ENCODE measurements at places on chromosomes 6 and 20. TPM values are rescaled to one million over a fixed set of nuclear protein-coding genes. Genes with fewer than 3 reads are reported as not detected.

Gene SLC17A3
- total RNA-seq, result not detected

Gene NR2E1
- total RNA-seq, result not detected

GRCh38 chr6:51702851-51703250 lies 384.6 kb downstream of the PKHD1 start:
- no peak for DNase-seq

DNA sequence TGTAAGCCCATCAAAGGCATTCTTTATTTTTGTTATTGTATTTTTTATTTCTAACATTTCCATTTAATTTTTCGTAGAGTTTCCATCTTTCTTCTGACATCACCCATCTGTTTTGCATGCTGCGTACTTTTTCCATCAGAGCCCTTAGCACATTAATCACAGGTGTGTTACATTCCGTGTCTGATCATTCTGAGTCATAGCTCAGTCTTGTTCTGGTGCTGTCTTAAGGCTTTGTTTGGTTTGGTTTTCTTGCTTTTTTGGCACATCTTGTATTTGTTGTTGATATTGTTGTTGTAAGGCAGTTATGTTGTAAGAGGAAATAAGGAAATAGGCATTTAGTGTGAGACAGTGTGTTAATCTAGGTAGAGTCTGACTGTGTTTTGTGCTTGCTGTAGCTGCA lies 214.6 kb upstream of the CDH4 start:
- no peak for DNase-seq

Gene GSTA2
- total RNA-seq, result not detected

- DNase-seq, result no peak
These were observed 290.0 kb upstream of the JAG1 start for GRCh38 chr20:10963717-10964266.

- no peak for DNase-seq
These were observed 14.0 kb downstream of the KIAA1755 start for GRCh38 chr20:38246357-38247165.

GRCh38 chr6:51528556-51528955 lies 558.9 kb downstream of the PKHD1 start:
- no peak for DNase-seq

DNA sequence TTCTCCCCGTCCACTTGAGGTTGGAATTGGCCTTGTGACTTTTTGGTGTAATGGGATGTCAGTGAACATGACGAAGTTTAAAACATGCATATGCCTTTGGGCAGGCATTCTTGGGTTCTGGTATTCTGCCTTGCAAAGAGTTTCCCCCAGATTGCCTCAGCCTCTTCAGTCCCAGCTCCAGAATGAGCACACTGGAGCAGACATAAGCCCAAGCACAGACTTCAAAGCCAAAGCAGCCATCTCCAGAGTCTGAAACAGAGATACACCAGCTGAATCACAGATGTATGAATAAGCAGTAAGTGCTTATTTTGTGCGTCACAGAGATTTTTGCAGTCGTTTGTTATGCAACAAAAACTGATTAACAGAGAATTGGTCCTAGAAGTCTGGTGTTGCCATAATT lies 546.0 kb downstream of the FRK start:
- no peak for DNase-seq

DNA sequence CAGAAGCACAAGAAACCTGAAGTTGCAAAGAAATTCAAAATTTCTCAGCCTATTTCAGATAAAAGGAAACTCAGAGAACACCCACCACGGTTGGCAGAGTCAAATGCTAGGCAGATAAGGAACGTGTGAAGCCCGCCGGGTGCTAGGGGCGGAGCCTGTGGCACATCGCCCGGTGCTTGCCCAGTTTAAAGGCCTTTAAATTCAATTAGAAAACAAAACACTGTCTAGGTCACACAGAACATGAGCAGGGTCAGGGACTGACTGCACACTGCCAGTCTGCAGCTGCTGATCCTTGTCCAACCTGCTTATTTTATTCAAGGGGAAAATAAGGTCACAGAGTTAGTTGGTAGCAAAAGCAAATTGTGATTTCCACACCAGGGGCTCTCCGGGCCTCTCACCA lies 75.8 kb downstream of the PSMG4 start:
- DNase-seq, result no peak

DNA sequence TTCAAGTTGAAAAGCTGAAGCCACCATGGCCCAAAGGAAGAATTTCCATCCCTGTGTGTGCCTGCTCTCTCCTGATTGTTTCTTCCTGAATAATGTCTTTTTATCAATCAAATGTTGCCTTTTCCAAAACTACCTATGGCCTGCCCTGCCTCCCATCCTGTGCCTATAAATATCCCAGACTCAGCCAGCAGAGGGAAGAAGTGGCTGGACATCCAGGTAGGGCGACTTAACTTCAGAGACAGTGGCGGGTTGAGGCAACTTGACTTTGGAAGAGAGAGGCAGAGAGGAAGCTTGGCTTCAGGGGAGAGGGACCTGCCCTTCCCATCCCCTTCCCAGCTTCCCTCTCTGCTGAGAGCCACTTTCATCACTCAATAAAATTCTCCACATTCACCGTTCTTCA lies 133.0 kb downstream of the LCA5 start:
- no peak for DNase-seq

DNA sequence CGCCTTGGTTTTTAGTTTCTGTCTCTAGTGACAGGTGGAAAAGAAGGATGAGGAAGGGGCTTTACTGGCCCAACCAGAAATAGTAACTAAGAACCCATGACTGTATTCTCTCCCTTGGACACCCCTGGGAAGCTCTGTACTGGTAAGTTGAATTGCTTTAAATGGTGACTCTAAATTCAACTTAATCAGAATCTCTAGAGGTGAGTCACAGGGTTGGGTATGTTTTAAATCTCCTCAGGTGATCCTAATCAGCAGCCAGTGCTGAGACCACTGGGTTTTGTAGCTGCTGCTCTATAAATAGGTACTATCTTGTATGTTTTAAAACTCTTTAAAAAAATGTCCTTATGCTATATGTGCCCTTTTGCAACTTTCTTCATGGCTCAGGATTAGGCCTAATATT lies 314.0 kb upstream of the ECI2 start:
- DNase-seq, result no peak

Gene KHDC1L
- total RNA-seq, result not detected

DNA sequence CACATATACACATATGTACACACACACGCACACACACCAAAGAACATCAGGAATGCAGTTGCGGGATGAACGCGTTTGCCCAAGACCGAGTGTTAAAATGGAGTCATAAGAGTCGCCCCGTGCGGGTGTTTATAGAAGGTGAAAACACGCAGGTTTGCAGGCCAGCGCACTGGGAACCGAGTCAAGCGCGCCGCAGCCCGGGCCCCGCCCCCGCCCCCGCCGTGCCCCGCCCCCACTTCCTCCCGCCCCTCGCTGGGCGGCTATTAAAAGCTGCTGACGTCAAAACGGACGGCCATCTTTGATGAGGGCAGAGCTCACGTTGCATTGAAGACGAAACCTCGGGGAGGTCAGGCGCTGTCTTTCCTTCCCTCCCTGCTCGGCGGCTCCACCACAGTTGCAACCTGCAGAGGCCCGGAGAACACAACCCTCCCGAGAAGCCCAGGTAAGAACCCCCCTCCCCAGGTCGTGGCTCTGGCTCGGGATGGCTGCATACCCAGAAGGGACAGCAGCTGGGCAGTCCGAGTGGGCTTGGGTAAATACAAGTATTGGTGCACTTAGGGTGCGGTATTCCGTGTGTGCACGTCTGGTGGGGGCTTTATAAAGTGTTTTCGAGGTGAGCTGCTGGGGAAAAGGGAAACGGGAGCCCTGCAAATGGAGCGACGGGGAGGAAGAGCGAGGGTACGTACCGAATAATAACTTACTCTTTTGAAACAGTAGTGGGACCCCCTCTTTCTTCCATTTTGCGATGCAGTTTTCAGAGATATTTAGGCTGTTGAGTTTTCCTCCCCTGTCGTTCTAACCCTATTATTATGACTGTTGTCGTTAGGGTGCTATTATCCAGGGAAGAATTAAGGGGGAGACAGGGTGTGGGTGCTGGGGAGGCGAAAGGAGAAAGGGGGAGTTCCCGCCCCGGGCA lies at the start of gene SNAP25:
TSS of gene SNAP25 (plus strand) at position 295 of the 916 bp plus-strand sequence. CDS start 56,662 bp downstream, outside the sequence.
- DNase-seq, result no peak

DNA sequence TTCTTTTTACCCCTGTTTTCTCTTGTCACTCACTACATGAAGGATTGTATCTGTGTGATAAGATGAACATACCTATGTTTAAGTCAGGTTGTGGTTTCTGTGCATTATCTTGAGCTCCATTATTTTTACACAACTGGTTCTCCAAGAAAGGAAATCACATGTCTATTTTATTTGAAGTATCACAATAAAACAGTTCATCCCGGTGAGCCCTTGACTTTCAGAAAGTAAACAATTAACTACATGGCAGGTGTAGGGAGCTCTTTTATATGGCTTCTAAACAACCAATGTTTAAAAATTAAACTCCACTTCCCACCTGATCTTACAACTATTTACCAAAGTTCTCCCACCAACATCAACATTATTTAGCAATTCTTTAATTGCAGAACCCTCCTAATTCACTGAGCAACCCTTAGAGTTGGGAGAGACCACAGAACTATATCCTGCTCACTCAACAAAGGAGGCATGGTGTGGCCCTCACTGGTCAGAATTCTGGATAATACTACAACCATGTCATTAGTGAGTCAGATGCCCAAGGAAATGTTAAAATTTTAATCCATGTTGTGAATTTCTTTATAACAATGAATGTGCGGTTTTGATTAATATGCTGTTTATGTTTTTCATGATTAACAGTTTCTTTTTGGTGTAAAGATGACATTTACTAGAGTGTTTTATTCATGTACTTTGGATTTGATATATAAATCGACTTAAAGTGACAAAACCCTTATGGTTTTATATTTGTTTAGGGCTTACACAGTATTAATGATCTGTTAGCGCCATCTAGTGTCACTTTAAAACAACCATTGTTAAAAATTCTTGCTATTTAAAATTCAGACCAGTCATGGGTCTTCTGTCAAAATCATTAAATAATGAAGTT lies 50.0 kb upstream of the SCGN start:
- peak; percentile 71 for DNase-seq

Gene TP53INP2
- total RNA-seq, result 7.9 TPM

DNA sequence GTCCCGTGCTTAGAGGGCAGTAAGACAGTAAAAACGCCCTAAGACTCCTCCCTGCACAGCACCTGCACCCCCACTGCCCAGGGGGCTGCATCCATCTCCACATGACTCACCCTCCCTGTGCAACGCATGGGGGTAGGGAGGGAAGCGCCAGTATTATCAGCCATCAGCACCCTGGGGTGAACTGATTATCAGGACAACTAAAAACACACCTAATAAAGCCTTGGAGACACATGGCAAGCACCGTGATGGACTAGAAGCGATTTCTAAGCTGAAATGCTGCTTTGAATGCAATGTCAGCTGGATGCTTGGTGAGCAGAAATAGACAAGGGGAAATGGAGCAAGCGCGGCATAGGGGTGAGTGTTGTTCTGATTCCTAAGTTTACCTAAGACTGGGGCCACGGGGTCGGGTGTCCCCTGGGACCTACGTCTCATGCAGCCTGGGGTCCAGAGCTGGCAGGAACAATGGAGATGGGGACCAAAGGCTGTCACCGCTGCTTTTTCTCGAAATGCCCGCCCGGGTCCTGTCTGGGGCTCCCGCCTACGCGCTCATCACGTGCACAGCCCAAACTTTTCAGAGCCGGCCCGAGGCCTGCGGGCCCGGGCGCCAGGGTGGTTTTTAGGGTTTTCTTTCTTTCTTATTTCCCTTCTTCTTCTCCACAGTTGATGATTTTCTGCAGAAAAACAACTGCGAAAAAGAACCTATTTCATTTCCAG lies 702 bp upstream of the TNFAIP3 start:
- no peak for DNase-seq

DNA sequence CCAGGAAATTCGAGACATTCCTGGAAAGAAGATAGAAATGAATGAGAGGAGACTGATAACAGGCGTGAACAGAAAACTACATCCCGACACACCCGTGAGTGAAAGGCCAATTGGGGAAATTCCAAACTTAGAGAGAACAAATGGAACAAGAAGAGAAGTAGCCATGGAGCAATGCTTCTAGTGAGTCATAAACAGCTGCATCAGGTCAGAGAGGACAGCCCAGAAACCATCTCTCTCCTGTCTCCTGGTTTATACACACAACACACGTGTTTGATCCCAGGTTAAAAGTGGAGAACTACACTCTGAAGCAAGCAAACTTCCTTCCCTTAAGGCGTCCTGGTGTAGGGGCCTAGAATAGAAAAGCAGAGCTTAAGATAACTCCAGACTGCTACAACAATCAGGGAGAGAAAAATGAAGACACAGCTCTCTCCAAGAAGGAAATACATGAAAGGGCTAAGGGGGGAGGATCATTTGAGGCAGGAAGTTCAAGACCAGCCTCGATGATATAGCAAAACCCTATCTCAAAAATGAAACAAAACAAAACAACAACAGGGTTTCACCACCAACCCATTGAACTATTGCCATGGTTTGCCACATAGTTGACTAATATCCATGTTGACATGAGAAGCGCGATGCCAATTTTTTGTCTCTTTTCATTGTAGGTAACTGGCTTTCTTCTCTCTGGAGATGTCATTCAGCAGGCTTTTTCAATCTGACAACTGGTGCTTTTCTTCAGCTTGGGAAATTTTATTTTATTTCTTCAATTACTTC lies 26.9 kb downstream of the NRN1 start:
- DNase-seq, result no peak

DNA sequence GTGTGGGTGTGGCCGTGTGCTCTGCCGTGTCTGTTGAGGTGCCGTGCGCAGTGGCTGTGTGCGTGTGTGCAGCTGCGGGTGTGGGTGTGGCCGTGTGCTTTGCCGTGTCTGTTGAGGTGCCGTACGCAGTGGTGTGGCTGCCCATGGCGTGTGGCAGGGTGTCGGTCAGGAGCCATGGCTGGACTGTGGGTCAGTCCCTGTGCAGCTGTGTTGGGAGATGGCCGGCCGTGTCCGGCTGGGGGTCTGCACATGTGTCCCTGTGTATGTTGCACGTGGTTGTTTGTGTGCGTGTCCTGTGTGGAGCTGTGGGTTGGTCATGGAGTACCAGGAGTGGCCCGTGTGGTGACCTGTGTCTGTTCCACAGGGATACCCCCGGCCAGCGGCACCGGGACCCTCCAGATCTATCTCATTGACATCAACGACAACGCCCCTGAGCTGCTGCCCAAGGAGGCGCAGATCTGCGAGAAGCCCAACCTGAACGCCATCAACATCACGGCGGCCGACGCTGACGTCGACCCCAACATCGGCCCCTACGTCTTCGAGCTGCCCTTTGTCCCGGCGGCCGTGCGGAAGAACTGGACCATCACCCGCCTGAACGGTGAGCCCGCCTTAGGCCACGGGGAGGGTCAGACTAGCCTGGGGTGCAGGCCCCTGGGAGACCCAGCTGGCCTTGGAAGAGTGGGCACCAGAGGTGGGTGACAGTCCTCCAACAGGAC lies 137.7 kb downstream of the TAF4 start:
- DNase-seq, result no peak

GRCh38 chr6:19465760-19466159 lies 371.4 kb upstream of the ID4 start:
- no peak for DNase-seq

Gene PSORS1C1
- total RNA-seq, result not detected

Gene EDN3
- not detected for total RNA-seq

Gene BPHL
- 17.5 TPM for total RNA-seq

- DNase-seq, result no peak
These were observed 192.4 kb upstream of the HSF2 start for GRCh38 chr6:122207061-122207460.

Gene GHRH
- total RNA-seq, result not detected

Gene COL11A2
- total RNA-seq, result 4.6 TPM

- no peak for DNase-seq
These were observed 1058.0 kb upstream of the FLRT3 start for GRCh38 chr20:15395457-15395856.

All from OCI-LY7 (cell line).